ENCODE measurements at places on chromosomes 7 and 10.

DNA sequence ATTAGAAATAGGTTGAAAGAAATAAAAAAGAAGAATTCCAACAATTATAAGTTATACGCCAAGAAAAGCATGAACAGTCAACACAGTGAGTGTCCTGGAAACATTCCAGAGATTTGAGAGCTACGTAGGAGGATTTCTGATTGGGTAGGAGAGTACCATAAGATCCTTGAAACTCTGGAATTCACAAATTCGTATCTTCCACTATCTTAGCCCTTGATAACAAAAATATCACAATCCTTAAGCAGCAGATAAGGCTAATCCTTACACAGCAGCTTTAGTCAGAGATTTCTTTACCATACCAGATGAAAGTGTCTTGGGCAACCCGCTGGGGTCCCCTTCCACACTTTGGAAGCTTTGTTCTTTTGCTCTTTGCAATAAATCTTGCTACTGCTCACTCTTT is 8.2 kb downstream of the TPK1 start:
- no peak for DNase-seq

DNA sequence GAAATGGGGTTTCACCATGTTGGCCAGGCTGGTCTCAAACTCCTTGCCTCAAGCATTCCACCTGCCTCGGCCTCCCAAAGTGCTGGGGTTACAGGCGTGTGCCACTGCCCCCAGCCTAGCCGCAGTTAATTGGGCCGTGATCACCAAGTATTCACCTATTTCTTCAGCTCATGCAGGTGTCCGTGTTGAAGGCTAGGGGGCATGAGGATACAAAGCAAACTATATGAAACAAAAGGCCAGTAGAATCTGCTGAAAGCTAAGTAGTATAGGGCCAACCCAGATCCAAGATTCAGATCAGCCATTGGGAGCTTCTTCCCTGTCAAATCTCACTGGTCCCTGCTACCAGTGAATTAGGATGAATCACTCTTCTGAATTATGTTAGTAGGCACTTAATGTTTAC is 73.4 kb downstream of the LRRC4 start:
- DNase-seq: no peak

DNA sequence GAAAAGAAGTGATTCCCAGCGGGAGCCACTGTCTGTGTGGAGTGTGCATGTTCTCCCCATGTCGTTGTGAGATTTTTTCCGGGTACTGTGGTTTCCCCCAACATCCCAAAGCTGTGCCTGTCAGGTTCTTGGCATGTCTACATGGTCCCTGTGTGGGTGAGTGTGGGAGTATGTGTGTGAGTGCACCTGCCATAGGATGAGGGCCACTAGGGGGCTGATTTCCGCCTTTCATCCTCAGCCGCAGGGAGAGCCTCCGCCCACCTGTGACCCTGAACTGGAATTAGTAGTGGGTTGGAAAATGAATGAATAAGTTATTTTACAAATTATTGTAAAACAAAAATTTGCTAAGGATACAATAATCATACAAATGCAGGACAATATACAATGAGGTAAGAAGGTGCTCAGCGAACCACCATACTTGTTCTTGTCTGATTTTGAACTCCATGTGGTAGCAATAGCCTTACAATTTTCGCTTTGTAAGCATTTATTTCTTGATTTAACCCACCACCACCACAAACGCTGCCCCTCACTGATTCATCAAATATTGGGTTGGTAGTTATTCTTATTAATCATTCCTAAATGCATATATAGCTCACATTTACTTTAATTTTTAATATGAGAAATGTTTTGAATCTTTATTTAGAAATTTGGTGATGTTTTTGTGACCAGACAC is 641.2 kb upstream of the VSTM2A start:
- DNase-seq: no peak

DNA sequence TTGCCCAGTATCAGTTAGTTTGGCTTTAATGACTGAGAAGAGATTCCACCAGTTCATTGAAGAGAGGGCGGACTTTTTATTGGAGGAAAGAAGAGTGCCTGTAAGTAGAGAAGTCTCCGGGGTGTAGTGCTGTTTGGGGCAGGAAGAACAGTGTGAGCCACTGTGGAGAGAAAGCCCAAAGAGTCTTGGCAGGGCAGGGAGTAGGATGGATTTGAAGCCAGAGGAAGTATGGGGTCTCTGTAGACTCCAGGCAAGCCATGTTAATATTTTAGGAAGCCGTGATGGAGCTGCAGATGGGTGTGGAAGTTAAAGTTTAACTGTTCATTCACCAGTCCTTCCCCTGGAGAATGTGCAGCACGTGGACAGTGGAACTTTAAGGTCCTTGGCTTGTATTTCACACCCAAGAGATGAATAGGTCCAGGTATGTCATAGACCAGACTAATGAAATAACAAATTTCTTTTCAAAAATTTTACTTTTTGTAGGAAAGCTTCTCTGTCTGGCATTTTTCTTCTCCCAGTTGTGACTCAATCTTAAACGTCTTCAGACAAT is 54.1 kb downstream of the TCF7L2 start:
- DNase-seq: no peak
